Daoy (cell line): ENCODE measurements at places on chromosomes 3 and 15. TPM values are rescaled to one million over a fixed set of nuclear protein-coding genes. Genes with fewer than 3 reads are reported as not detected.

VIPR1 gene
- 19.3 and 31.7 TPM in 2 replicates for total RNA-seq

DNA sequence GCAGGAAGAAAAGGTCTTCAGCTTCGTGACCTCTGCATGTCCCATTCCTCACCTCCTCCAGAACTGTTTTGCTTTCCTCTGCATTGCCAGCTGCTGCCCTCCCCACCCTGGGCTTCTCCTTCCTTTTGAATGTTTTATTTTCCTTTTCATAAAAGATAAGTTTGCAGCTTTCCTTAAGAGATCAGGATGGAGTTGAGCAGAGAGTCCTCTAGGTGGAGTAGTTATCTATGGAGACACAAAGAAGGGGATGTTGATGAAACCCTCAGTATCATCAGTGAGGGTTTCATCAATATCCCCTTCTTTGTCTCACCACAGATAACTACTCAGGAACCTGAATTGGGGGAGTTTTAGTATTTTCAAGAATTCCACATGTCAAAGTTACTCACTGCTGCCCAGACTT is 19.0 kb upstream of the SLC25A36 start:
- DNase-seq: no peak

DNA sequence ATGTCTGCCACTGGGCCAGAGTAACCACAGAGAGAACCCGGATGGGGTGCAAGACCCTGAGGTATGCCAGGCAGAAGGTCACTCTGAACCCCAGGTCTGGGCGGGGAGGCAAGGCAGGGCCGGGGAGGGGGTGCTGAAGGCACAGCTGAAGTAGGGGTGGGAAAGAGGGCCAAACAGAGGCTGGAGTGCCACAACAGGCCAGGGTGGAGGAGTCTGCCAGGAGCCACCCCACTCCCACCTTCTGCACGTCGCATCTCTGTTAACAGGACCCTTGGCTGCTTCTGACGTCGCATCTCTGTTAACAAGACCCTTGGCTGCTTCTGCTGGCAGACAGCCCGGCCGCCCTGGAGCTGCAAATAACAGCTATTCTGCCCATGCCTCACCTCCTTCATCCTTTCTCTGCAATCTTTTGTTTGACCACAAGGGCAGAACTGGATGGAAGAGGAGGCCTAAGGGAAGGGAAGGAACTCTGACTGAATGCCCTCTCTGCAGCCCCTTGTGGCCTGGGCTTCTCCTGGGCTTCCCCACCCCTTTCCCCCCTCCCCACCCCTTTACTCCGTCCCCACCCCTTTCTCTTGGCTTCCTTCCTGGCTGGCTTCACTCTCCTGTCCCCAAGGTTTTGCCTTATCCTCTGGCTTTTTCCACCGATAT is 20.6 kb upstream of the FBLN2 start:
- peak; percentile 42 for DNase-seq

GRCh38 chr3:23189187-23189586 is 13.9 kb upstream of the UBE2E2 start:
- no peak for DNase-seq
